ENCODE measurements at places on chromosomes 5 and 9. TPM values are rescaled to one million over a fixed set of nuclear protein-coding genes. Genes with fewer than 3 reads are reported as not detected.

Gene LHX3
- not detected for polyA plus RNA-seq

- no peak for DNase-seq
These were observed 80.0 kb downstream of the MEGF10 start for GRCh38 chr5:127370631-127371030.

- DNase-seq = no peak
These were observed 811.7 kb upstream of the WWC1 start for GRCh38 chr5:167479779-167480178.

DNA sequence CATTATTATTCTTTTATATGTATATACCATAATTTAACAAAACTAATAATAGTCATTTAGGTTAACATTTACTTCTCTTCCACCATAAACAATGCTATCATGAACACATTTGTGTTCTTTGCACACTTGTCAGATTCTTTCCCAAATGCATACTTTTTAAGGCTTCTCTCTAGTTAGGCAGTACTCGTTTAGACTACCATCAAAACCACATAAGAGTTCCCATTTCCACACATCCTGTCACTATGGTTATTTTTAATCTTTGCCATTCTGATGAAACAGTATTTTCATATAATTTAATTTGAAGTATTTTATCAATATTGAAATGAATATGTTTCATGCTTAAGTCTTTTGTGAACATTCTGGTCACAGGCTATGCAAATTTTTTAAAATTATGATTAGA is 15.1 kb downstream of the DROSHA start:
- no peak for DNase-seq

- DNase-seq = no peak
These were observed 71.2 kb downstream of the SHB start for GRCh38 chr9:37997636-37998374.

Gene ORM2
- polyA plus RNA-seq = 0.37 TPM

DNA sequence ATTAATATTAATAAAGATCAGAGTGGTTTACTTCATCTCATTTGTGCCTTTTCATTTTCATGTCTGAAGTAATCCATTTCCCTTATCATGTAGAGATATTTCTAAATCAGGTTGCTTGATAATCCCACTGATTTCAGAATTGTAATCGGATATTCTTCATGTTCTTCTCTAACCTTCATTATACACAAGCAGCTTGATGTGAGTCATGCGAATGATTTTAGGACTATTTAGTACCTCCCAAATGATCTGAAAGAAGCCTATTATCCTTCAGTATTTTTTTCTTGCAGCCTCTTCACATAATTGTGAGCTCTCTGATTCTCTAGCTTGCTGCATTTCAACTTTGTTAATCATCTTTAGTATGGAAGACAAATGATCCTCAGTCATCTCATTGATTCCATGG is 182.0 kb downstream of the GIN1 start:
- no peak for DNase-seq

- DNase-seq = no peak
These were observed 89.0 kb downstream of the NSG2 start for GRCh38 chr5:174134545-174134944.

Gene CCDC112
- polyA plus RNA-seq = 11.3 TPM

DNA sequence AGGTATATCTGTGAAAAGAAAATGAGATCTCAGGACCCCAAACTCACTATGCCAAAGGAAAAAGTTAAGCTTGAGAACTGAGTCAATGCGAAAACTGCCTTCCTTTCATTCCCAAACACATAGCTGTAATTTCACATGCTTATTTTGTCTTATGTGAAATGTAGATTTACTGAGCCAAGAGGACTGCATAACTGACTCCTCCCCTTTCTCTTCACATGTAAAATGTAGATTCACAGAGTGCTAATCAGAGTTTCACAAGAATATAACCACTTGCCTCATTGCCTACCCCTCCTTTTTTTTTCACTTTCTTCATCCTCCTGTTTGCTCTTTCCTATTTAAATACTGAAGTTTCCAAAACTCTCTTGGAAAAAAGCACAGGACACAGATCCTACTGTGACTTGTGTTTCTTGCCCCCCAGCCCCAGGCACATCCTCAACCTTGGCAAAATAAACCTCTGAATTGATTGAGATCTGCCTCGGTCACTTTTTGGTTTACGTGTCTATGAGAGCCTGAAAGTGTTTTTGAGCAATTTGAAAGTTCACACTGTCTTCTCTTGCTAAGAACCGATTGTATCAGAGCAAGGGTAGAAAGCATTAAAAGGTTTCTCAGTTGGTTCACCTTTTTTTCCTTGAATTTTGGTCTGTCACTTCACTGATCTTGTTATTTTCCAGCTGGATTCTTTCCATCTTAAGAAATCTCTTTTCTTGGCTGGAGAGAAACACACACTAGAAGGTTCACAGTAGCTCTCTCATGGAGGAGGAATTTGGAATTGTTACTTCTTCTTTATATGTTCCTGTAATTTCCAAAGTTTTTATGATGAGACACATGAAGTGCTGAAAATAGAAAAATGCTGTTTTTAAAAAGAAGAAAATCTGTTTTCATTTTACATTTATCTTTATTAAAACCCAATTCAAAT is 44.8 kb upstream of the SNAPC3 start:
- peak; percentile 6 for DNase-seq

DNA sequence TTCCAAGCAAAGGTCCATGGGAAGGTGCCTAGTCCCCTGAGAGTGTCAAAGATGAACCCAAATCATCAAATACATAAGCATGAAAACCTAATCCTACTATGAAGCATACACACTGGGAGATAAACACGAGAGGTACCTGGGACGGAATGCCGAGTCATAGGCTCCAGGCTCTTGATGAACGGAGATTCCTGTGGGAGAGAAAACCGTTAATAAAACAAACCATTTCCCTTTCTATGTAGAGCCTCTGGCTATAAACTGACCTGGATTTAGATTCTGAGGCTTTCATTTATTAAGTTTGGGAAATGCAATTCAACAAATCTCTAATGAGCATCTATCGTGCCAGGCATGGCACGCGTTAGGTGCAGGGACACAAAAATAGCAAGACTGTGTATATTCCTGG is 206.4 kb upstream of the IL12B start:
- DNase-seq = no peak

DNA sequence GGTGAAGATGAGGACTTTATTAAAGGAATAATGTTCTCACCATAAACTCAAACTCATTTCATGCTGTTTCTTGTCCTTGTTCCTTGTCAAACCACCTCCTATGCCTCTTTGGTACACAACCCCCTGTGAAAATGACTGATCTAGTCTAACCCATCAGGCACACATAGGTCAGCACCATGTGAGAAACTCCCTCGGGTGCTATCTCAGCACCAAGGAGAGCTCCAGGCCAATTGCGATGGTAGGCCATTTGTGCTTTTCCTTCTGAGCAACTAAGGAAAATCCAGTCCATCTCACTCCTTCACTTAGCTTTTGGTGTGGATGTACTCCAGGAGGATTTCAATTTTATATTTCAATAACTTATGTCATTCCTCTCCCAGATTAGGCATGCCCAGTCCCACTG is 199.8 kb downstream of the ZNF608 start:
- DNase-seq = no peak

Gene SLC27A6
- polyA plus RNA-seq = 0.34 TPM

- no peak for DNase-seq
These were observed 71.1 kb upstream of the NEURL1B start for GRCh38 chr5:172569861-172570558.

Gene PCDHGA1
- polyA plus RNA-seq = 0.77 TPM

Gene CORO2A
- polyA plus RNA-seq = 0.37 TPM

GRCh38 chr9:108897324-108898096 is 35.4 kb downstream of the ACTL7A start:
- DNase-seq = no peak

DNA sequence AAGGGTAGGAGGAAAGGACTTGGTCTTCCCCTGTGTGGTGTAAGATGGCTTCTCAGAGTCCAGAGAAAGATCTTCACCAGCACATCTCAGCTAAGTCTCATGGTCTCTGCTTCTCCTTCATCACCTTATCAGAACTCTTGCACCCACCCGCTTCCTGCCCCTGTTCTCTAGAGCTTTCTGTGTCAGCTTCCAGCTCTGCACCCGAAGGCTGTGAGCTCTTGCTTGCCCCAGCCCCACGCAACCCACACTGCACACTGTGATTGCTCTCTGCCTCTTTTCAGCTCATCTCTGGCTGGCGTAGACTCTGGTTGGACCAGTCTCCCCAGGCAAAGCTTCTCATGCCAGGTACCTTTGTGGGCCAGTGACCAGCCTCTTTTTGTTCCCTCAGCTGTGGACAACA is 93.2 kb upstream of the RAPGEF1 start:
- no peak for DNase-seq

DNA sequence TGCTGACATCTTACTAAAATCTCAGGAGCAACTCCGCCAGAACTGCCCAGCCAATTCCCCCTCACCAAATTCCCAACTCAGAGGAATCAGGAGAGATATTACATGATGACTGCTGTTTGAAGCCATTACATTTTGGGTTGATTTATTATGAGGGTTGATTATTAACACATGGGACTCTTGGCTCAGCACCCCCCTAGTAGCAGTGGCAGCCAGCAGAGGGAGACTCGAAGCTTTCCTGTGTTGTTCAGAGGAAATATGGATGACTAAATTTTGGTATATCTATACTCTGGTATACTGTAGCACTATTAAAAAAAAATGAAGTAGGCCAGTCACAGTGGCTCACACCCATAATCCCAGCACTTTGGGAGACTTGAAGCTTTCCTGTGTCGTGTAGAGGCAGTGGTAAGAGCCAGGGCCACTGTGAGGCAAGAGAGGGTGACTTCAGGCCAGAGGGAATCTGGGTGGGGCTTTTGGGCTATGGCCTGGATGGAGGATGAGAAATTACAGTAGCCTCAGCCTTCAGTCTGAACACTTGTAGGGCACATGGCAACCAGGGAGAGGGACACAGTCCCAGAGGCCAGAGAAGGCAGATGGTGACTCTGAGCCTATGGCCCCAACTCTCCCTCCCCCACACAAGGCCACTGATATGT is 111.4 kb downstream of the LHX2 start:
- DNase-seq = no peak

GRCh38 chr5:132659598-132660493 is 1.9 kb downstream of the IL13 start:
- DNase-seq = no peak

DNA sequence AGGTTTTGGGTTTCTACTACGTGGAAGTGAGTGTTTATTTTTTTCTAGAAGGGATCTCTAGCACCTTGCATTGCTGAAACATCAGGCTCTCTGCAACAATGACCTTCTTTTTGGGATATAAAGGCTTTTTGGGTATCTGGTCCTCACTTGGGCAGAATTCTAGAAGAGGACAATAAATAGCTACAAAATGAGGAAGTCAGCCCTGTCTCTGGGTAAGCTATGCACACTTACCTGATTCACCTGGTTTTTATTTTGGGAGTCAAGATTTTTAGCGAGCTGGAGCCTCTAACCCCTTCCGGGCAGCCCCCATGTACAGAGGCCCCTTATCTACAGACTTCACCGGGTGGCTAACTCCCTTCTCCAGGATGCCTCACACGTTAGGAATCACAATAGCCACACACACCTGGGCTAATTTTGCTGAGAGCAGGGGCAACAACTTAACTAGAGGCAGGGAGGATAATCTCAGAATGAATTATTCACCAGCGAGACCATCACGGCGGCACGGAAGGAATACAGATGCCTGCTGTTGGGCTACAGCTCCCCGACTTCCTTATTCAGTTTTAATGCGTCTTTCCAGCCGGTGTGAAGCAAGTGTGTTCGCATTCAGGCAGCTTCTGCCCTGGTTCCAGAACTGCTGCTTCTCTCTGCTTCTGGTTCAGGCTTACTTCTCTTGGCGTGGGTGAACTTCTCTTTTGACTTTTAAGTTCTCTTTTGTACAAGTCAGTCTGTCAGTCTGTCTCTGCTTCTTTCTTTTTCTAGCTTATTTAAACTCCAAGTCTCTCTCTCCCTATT is 341.0 kb upstream of the PANK3 start:
- DNase-seq = no peak

DNA sequence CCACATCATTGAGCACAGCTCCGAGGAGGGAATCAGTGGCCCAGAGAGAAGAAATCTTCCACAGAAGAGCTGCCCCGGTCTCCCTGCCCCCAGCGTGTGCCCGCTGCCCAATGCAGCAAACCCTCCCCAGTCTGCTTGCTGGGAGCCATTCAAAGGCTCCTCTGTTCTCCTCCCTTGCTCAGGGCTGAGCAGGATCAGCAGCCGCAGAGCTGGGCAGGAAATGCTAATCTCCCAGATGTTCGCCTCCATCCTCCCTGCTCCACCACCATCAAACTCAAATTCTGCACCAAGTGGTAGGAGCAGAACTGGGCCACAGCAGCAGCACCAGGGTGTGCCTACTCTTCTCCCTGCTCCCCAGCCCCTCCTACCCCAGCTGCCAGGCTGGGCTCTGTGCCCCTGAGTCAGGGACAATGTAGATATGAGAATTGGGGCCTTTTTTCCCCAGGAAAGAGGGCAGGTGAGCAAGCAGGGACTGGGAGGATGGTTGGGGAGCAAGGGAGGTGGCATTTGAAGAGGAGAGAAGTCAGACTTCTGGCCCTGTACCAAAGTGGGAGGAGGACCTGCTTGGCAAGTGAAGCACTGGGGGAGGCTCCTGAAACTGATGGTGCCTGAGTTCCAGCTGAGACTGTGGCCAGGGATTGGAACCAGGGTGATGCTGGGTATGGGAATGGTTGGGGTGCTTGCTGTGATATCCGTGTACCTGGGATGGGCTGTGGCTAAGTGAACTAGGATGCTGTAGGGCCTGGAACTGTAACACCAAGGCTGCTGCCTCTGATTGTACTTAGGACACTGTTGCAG is 1.9 kb upstream of the PCDH1 start:
- DNase-seq = no peak

Gene FCHO2
- 18.1 TPM for polyA plus RNA-seq

DNA sequence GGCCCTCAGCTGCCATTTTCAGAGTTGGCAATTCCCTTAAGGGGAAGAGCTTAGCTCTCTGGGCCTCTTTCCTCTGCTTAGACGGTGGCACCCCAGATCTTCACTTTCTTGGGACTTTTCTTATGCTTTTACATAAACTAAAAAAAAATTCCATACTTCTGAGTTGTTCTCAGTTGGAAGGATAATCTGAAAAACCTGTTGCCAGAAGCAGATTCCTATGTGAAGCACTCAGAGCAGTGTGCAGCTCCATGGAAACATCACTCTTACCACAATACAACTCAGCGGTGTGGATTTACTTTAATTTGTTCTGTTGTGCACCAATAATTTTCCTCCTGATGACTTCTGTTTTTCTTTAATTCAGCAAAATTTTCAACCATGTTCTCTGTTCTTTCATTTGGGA is 44.1 kb upstream of the MROH2B start:
- DNase-seq = no peak

DNA sequence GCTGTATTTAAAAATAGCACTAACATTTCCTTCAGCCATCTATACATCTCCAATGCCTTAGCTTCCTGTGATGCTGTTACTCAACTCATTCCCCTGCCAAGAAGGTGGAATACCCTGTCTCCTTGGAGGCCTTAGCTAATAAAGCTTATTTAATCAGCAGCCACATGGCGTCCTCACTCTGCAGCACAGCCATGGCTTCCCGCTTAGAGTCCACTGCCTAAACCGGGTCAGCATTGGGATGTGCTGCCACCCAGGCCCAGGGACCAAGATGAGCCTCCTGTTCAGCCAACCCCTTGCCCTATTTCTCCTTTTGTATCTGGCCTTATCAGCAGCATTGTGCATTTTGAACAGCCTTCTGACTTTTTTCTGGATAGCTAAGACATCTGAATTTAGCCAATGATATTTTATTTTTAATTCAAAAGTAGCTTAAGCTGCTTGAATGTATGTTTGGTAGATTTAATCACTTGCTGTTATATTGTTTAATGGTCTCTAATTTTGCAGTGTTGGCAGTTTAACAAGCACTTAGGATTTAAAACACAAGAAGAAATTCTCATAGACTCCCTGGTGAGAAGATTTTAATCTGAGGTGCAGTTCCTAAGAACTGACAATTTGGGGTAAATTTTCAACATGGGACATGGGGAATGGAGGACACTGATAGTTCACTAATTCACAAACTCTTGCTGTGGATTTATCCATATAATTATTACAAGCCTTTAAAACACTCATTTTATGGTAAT is 113.0 kb downstream of the RPS23 start:
- DNase-seq = peak; percentile 40
